ENCODE measurements at places on chromosomes 4 and X.

DNA sequence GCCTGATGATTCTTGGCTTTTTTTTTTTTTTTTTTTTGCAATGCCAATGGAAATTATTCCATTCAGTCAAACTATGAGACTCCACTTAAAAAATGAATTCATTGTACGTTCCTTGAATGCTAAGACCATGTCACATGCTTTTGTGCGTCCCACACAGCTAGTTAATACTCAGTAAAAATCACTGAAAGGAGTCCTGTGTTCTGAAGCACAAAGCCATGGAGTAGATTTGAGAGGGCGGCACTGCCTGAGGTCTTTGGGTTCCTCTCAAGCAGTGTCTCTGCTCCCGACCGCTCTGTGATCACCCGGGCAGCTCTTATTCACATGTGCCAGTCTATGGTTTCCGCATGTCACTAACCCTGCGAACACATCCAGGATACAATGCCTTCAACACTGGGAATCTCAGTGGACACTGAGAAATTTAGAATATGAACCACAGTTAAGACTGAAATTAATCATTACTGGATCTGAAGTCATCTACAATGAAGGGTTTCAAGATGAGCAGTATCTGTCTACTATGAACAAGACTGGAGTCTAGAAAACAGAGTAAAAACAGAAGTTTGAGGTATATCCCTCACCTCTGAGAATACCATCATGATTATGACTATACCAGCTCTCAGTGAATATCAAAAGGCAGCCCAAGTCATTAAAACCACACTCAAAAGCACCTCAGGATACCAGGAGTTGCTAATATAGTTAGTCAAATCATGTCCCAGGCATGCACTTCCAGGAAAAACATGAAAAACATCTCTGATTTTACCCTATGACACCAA, 193.0 kb downstream of the MGST2 start:
- DNase-seq: peak; percentile 9

DNA sequence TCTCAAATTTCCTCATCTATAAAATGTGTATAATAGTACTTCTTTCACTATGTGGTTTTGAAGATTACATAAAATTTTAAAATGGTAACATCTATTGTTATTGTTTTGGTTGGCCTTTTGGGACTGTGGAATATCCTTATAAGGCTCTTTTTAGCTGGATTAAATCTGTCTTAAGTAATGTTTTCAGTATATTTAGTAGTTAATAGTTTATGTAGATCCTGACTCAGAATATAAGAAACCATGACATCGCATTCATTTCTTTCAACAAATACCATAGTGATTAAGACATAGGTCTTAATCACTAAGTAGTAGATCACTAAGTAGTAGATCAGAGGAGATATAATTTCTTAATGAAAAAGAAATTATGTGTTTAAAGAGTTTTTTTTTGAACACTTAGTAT, 48.5 kb downstream of the MRPL1 start:
- DNase-seq: no peak

- no peak for DNase-seq
Measured at GRCh38 chr4:186765138-186765537, 41.5 kb upstream of the FAT1 start.

- DNase-seq: no peak
Measured at GRCh38 chrX:96835660-96836289, 47.9 kb upstream of the RPA4 start.

DNA sequence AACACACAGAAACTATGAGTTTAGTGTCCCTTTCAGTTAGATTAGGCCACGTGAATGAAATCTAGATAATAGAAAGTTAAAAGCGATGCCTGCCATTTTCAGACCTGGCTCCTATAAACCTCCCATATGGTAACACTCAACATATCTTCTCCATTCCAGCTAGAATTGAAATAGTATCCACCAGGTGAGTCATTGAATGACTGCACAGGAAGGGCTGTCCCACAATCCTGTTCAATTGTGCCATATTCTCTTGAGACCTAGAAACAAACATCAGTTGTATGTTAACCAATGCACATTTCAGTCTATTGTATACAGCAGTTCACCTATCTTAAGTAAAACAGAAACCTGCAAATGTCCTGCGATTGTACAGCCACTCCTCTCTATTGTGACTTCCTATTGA, 659.3 kb upstream of the SLIT2 start:
- no peak for DNase-seq

GRCh38 chrX:8455557-8455956, 9.1 kb upstream of the VCX3B start:
- no peak for DNase-seq

- no peak for DNase-seq
Measured at GRCh38 chr4:15878011-15878410, 60.5 kb downstream of the FGFBP1 start.

DNA sequence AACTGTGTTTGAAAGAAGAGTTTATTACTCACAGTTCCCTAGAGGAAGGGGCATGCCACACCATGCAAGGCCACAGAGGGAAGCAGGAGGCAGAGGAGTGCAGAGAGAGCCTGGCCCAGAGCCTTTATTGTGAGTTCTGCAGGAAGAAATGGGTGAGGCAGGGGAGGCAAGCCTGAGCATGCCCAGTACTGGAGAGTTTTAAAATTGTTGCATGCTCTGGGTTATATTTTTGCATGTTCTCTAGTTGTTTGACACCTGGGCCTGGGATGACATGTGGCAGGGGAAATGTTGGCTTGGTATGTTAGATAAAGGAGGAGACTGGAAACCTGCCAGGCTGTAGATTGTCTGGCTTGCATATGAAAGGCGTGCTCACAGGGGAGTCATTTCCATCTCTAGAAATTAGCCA, 19.7 kb upstream of the CRMP1 start:
- DNase-seq: no peak

DNA sequence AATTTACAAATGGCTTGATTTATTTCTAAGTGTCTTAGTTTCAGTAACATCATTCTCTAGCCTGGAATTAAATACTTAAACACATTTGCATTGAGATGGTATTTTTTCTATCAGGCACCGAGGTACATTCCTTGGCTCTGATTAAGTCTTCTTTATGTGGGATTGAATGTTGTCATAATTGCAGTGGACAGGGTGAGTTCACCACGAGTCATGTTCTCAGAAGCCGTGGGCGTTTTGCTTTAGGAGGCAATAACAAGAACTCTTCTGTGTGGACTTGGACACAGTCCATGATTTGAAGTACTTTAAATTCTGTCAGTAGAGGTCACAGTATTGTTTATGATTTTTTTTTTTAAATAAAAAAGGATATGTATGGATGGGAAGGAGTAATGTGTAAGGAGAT, 57.1 kb upstream of the EFHC2 start:
- no peak for DNase-seq

GRCh38 chr4:73721909-73722308, 18.5 kb upstream of the CXCL8 start:
- DNase-seq: no peak

- no peak for DNase-seq
Measured at GRCh38 chr4:1299301-1299860, 9.7 kb downstream of the MAEA start.

DNA sequence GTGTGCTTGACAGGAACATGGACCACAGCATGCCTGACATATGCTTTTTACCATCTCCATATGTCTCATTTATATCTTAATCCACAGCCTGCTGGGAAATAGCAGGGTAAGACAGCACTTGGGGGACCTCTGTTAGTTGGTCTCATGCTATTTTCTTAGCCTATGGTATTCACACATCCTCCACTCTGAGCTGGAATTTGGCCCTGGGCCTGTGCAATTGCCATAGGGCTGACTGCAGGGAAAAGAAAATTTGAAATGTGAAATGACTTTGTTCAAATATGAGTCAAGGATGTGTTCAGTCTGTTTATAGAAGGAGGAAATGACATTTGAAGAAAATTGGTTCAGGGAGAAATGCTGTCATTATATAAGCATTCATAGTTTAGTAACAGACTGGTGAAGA, 9.6 kb upstream of the MAP7D3 start:
- DNase-seq: no peak

GRCh38 chrX:28585767-28586166, 1.5 kb upstream of the IL1RAPL1 start:
- DNase-seq: no peak

GRCh38 chr4:1233641-1234308, 15.2 kb downstream of the CTBP1 start:
- DNase-seq: no peak

GRCh38 chr4:150826306-150826705, 188.8 kb downstream of the LRBA start:
- no peak for DNase-seq

DNA sequence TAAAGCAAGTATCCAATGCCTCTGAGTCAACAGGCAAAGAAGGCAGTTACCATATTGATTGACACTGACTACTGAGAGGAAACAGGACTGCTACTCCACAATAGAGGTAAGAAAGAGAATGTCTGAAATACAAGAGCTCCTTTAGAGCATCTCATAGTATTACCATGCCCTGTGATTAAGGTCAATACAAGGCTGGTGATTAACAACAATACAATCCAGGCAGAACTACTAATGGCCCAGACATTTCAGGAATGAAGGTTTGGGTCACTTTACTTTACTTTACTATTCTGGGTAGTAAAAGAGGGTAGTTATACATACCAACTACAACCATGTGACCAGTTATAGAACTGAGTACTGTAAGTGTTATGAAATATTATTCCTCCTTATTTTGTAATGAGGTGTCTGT, 44.5 kb downstream of the BRWD3 start:
- no peak for DNase-seq

DNA sequence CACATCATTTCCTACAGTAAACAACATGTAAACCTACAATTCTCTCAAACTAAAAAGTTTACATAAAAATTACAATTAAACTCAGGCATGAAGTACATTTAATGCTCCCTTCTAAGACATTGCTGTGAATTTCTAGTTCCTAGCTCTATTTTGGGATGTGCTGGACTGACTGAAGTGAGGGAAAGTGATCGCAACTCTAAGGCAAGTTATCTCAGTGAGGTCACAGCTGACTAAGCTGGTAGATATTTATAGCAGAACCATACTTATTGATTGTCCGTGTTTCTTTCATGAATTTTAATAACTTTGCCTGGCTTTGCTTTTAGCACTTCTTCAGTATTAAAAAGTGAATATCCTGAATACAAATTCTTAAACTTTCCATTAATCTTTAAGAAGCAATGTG, 570.4 kb upstream of the GALNTL6 start:
- DNase-seq: no peak

- DNase-seq: no peak
Measured at GRCh38 chr4:99504804-99505502, 5.9 kb upstream of the C4orf17 start.

DNA sequence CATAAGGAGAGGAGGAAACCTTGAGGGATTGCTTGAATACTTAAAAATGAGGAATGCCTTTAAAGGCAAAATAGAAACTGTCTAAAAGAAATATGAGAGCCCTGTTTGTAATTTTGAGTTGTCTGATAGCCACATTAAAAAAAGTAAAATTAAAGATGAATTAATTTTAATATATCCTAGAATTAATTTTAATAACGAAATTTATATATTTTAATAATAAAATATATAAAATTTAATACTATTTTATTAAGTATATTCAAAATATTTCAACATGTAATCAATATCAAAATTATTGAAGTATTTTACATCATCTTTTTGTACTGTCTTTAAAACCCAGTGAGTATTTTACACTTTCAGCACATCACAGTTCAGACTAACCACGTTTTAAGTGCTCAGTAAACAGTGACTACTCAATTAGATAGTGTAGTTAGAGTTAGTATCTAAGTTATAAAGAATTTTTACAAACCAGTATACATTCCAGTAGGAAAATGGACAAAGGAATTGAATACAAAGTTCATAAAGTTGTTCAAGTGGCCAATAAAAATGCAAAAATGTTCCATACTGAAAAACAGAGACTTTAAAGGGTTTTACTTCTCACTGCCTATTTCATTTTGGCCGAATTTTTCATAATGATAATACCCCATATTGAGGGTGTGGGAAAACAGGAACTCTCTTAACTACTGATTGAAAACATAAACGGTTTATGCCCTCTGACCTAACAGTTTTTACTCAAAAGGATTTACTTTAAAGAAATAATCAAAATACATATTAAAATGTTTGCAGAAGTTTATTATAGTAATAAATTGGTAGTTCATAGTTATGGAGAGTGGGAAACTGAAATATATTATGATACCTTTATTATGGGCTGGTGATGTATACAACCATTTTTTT, 2.9 kb downstream of the SLC30A9 start:
- no peak for DNase-seq

DNA sequence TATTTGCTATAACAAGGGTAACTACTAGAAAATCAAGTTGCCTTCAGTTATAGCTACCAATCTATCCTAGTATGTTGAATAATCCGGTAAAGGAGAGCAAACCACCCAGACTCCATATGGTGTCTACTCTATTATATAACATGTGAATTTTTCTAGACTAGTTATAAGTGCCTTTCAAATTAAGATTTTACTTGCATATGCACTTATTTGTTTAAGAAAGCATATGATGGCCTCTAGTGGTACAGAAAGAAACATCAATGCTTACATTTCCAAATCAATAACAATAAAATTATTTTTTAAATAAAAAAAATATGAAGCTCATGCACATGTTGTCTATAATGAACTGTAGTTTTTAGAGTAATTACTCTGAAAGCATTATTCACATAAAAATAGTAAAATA, 1516.4 kb upstream of the PABPC4L start:
- DNase-seq: no peak

- DNase-seq: no peak
Measured at GRCh38 chr4:85867271-85867670, 392.3 kb downstream of the ARHGAP24 start.

GRCh38 chr4:162782778-162783525, 383.7 kb downstream of the NAF1 start:
- DNase-seq: no peak

GRCh38 chr4:188783175-188783574, 643.9 kb downstream of the TRIML1 start:
- DNase-seq: no peak

DNA sequence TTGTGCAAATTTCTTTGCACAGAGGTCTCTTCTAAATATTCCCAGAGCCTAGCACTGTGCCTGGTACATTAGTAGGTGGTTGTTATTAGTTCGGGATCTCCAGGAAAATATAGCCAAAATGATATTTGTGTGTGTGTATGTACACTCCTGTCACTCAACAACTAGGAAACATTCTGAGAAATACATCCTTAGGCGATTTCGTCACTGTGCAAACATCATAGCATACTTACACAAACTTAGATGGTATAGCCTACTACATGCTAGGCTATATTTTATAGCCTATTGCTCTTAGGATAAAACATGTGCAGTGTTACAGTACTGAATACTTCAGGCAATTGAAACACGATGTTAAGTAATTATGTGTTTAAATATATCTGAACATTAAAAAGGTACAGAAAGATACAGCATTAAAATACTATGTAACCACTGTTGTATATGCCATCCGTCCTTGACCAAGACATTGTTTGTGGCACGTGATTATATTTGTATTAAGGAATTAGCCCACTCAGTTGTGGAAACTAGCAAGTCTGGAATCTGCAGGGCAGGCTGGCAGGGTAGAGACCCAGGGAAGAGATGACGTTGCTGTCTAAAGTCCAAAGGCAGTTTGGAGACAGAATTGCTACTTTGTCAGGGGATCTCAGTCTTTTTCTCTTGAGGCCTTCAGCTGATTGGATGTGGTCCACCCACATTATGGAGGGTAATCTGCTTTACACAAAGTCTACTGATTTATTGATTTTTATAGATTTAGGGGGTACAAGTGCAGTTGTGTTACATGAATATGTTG, 106.9 kb downstream of the COL4A6 start:
- no peak for DNase-seq

- DNase-seq: no peak
Measured at GRCh38 chr4:97662133-97662532, 481.1 kb downstream of the STPG2 start.

Data from GM19239 (cell line).